Activated CD8-positive, alpha-beta T cell treated with anti-CD3 and anti-CD28 coated beads for 36 hours (primary cell): ENCODE measurements at places on chromosomes 7 and 10. TPM values are rescaled to one million over a fixed set of nuclear protein-coding genes. Genes with fewer than 3 reads are reported as not detected.

GRCh38 chr10:68075550-68076004, 494 bp upstream of the HERC4 start:
- no peak for DNase-seq

DNA sequence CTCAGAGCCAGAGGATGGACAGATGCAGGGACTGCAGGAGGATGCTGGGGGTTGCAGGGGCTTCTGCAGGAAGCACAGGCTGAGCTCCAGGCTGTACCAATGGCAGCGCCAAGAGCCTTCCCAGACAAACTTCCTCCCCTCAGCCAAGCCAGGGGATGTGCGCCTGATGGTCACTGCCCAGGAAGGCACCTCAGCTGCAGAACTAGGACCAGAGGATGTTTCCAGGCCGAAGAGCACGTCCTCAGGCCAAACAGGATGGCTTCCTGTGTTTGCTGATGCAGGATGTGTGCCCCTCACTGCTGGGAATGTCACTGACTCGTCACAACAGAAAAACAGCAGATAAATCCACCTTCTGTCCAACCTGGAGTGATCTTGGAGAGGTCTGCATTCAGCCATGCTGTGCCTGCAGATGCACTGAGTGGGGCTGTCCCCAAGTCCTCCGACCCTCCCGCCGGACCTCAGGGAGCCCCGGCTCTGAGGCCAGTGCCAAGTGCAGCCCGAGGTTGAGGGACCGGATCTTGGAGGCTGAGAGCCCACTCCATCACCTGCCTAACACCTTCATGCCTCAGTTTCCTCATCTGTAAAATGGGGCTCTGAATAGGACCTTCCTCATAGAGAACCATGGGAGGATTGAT, 152.5 kb upstream of the CHST15 start:
- no peak for DNase-seq

DNA sequence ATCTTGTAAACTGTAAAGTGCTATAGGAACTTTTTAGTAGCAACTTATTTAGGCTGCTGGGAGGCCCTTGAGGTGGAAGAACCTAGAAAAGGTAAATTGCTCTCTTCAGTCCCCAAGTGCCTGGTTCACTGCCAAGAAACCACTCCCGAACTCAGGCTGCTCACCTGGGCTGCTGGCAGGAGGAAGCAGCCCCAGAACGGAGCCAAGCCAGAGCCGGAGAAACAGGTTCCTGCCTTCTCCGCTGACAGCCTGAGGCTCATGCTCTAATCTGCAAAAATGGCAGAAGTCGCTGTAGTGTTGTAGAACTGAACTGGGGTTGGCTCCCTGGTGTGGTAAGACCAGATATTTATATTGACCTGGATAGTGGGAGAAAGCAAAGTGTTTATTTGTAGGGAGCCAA, 136.0 kb downstream of the CUL2 start:
- DNase-seq = no peak

DNA sequence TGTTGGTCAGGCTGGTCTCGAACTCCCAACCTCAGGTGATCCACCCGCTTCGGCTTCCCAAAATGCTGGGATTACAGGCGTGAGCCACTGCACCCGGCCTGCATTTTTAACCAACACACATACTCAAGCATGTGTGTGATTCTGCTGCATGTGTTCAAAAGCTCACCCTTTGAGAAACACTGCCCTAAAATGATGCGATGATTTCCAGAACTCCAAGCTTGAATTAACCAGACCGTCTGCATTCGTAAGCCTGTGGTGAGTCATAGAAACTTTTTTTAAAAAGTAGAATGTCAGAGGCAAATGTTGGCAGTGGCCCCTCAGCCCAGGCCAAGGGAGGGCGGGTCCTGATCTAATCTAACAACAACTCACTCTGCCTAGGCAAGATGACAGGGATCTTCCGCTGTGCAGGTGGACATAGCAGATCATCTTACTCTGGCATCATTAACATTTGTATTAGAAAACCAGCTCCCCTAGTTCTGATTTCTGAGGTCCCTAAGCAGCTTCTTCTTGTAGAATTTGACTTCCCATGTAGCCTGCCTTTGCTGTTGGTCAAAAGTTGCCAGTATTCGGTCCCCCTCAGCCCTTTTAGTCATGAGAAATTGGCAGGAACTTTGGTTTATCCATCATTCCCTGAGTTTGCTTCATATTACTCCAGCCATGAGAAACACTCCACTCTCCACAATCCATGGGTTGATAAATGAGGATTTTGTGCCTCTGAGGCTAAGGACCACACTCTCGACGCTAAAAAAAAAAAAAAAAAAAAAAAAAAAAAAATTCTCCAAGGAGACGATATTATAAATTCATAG, 190.4 kb downstream of the SKIDA1 start:
- no peak for DNase-seq

DNA sequence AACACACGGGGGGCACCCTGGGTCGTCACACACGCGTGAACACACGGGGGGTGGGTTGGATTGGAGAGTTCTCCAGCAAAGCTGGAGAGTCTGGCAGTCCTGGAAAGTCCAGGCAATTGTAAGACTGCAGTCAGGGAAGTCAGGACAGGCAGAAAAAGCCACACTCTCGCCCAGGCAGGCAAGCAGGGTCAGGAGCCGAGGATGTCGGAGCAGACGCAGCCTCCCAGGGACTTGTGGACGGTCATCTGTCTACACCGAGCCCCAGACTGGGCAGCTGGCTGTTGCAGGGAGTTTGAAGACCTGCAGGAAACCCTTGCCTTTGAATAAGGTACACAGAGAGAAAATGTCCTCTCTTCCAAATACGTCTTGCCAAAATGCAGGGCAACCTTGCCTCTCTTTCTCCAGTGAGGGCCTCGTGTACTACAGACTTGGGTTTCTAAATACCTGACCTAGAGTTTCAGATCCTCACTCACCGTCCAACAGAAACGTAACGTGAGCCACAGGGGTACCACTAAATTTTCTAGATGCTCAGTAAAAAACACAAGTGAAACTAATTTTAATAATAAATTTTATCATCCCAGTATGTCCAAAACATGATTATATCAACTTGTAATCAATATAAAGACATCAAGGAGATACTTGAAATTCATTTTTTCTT, 176.7 kb downstream of the ADARB2 start:
- DNase-seq = no peak

- no peak for DNase-seq
Observed at GRCh38 chr7:4882169-4883032, 1.1 kb downstream of the RADIL start.

CNPY1 gene
- total RNA-seq = not detected

TEX47 gene
- not detected for total RNA-seq

SVIL gene
- 7.9 TPM for total RNA-seq
